ENCODE measurements at places on chromosomes 6 and 20.

DNA sequence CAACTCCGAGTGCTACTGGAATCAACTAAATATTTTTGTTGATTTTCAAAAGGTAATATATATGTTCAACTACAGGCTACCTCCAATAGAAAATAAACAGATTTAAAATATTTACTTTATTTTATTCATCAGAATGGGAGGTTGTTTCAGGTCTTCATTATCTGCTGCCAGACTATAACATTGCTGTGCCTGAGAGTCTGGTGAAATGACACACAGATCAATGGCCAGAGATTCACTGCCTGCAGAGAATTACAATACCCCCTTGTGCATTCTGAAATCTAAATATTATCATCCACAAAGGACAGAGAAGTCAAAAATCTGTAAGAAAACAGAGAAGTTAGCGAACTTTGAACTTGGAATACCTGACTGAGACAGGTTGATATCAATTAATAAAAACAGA is 667.8 kb upstream of the GJE1 start:
- no peak for DNase-seq

DNA sequence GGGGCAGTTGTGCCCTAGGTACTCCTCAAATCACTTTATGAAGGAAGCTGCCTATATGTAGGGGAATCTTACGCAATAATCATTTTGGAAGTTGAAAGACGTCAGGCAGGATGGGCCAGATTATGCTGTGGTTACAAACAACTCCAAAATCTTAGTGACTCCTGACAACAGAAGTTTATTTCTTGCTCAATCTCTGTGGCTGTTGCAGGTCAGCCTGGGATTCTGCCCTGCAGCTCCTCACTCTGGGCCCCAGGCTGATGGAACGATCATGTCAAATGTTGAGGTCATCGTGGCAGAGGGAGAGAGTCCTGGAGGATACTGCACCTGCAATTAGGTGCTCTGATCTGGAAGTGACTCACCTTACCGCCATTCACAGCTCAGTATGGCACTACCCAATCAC is 88.4 kb downstream of the ZDHHC14 start:
- DNase-seq, result no peak

GRCh38 chr6:167103041-167103891 is 19.6 kb upstream of the CCR6 start:
- no peak for DNase-seq

DNA sequence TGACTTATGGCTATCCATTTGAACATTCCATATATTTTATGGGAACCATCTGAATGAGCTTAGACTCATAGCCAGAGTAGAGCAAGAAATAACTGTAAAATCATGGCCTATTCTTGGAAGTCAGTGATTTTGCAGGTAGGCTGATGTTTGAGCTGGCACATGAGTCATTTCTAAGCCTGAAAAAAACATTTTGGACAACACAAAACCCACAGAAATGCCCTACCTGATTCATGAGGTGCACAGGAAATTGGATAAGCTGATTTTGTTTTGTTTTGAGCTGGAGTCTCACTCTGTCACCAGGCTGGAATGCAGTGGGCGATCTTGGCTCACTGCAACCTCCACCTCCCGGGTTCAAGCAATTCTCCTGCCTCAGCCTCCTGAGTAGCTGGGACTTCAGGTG is 443.0 kb downstream of the PKHD1 start:
- no peak for DNase-seq

DNA sequence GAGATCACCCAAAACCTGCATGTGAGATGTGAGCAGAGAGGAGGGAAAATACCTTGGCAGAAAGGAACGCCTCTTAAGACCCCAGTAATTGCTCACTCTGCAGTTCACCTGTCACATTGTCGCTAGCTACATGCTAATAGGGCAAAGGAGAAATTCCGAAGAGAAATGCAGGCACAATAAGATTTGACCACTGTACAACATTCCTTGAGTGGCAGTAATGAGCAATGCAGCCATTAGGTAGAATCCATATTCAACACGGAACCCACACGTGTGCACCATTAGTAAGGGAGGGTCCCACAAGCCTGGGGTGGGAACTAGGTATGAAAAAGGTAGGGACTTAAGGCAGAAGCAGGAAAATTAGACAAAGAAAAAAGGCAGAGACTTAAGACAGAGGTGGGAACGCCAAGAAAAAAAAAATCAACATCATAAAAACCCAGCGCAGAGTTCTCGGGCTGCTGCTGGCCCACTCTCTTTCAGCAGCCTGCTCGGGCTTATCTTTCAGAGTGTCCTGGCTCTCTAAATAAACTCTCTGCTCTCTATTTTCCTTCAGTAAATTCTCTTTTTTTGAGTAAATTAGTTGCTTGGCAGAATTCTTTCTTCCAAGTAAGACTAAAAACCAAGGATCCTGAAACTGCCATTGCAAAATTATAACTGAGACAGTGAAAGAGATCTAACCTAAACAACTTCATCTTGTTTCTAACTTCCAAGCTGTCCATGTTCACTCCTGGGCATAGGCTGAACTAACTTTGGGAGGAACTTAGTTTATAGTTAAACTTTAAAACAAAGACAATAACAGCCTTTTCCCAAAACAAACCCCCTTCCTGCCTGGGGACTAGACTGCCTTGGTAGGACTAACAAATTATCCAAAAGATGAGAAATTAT is 116.5 kb downstream of the CD24 start:
- no peak for DNase-seq

GRCh38 chr20:16191496-16191895 is 381.8 kb downstream of the KIF16B start:
- no peak for DNase-seq

DNA sequence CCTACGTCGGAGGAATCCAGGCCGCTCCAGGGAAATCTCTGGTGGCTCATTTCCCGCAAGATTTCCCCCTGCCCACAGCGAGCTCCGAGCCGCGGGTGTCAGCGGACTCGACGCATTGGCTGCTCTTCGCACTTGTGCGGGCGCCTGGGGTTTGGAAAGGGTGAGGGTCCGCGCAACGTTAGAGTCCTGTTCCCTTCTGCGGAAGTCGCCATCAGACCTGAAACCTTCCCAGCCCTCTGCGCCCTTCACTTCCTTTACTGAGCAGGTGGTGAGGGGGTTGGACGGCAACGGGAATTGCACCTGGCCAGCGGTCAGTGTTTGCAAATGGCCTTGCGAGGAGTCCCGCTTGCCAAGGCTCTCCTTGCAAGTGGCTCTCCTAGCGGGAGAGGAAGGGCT is 8.4 kb downstream of the PAX1 start:
- DNase-seq, result no peak

- no peak for DNase-seq
Measured at GRCh38 chr6:95318137-95318536, 259.2 kb upstream of the MANEA start.

DNA sequence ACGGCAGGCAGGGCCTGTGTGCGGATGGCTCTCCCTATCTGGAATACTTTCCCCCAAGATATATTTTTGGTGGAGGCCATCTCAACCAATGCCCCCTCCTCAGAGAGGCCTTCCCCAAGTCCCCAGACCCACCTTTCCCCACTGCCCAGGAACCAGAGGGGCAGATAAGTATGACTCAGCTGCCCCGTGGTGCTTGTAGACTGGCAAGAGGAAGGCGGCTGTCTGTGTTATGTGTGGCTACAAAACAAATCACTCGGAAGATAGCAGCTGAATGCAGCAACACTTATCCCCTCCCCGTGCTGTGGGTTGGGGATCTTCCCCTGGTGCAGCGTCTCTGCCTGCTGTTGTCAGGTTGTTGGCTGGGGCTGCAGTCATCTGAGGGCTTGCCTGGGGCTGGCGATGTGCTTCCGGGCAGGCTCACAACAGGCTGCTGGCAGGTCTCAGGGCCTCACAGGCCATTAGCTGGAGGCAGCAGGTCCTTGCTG is 7.1 kb downstream of the NPEPL1 start:
- no peak for DNase-seq

GRCh38 chr20:24741493-24742072 is 207.5 kb upstream of the CST7 start:
- DNase-seq, result no peak

- no peak for DNase-seq
Measured at GRCh38 chr6:35024551-35025054, 116.5 kb downstream of the TCP11 start.

DNA sequence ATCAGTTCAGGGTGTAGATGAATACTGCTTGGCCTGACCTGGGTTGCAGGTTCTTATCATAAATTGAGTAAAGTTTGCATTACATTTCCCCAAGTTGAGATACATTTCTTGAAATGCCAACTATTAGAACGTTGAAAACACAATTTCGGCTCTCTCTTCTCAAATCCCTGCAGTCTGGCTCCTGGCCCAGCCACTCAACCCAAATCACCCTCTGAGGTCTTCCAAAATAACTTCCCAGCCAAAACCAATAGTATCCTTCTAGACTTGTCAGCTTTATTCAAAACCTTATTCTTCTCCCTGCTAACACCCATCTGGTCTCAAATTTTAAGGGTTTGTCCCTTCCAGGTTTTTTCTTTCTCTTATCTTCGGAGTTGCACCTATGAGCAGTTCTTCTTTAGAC is 263.6 kb downstream of the EYA4 start:
- no peak for DNase-seq

DNA sequence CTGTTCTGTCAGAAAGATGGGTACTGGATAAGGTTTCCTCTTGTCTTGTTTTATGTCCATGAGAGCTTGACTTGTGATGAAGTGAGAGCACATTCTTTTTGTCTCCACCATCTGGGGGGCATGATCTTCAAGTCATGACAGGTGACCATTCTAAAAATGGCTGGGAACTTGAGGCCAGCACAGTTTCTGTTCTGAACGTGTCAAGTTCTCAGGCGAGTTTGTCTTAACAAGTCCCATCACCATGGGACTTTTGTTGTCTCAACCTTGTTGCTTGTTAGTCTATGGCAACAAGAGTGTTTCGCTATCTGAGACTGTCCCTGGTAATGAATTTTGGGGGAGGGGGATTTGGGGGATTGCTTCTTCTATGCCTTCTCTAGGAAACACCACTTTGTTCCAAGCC is 25.6 kb upstream of the ENPP4 start:
- no peak for DNase-seq

DNA sequence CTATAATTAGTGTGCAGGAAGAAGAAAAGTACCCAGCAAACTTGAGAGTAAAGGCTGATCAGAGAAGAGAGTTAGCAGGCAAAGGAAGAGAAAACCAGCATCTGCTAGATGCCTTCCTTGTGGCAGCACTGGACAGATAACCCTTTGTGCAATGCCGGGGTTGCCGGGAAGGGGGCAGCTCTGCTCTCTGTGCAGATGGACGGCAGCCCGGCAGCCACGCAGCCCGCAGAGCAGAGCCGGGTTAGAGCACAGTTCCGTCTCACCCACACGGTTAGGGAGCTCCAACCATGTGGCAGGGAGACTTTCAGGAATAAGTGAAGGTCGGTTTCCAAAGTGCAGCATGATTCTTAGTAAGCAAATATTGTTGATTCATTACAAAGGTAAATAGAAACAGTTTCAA is 80.0 kb upstream of the RPS6KA2 start:
- no peak for DNase-seq

- no peak for DNase-seq
Measured at GRCh38 chr6:113330636-113330946, 526.6 kb upstream of the MARCKS start.

DNA sequence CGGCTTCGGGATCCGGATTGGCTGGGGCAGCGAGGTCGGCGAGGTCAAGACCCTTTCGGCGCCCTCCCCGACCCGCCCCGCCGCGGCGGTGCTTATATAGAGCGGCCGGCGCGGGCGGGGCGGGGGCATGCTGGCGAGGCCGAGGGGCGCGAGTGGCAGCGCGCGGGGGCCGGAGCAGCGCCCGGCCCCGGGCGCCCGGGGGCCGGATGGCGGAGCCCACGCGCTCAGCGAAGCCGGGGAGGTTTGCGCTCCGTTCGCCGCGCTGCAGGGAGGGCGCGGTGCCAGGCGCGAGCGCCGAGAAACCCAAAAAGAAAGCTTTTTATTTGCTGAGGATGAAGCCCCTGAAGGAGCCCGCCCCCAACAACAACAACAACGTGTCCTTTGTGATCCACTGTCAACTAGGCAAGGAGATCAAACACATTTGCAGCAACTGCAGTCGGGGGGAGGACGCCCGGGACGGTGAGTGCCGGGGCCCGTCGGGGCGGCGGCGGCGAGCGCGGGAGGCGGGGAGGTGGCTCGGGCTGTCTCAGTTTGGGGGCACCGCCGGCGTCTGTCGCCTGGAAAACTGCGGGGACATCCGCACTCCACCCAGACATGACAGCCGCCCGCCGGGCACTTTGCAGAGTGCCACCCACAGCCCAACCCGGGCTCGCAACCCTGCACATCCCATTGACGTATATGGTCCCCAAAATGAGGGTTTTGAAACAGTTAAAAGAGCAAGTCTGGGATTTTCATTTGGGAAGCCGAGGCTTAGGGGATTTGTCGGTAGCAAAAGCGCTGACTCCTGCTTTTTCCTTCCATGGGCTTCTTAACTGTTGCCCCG is 297.3 kb downstream of the PHACTR1 start:
- DNase-seq, result no peak

GRCh38 chr6:51953246-51953645 is 134.2 kb downstream of the PKHD1 start:
- no peak for DNase-seq

DNA sequence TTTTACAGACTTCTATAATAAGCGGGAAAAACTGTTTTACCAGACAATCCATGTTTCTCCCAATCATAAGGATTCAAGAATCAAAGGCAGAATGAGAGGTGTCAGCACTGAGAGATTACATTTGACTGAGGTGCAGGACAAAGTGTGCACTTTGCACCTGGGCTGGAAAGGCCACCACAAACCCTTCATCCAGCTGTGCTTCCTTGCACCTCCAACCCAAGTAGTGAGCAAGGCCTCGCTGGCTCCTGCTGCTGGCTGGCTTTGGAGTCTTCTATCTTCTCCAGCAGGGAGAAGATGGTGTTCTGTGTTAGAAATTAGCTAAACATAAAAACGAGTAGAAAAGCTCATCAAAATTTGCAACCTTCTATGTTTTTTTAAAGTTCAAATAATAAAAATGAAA is 77.7 kb downstream of the CHD6 start:
- DNase-seq, result no peak

DNA sequence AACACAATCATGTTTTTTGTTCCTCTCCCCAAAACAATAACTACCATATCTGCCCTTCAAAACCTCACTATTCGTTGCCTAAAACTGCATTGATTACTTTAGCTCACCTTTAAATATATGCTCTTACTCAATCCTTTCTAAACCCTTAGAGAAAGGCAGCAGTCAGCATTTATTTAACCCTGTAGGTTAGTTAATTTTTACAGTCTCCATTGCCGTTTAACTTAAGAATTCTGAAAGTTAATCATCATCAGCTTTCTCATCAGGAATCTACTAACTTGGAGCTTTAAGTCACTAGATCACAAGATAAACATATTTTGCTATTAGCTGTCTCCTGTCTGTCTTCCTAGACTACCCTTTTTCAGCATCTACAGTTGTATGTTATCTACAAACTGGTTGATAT is 991.9 kb downstream of the EPHA7 start:
- DNase-seq, result no peak

DNA sequence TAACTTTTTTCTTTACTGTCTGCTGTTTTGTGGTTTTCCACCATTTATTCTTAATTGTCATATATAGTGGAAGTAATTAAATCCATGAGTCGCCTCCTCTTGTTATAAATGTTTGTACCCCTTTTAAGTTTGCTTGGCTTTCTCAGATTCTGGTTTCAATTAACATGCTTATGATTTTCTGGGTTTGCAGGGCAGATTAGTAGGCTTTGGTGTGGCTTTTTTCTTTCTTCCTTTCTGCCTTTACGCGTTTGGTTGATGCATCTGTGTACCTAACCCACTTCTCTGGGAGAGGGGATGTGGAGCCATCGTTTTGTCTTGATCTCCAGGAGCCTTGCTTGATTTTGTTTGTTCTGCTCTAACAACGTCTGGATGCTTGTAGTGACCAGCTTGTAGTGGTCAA is 100.4 kb downstream of the JARID2 start:
- DNase-seq, result no peak

Data from tibial nerve (tissue), 4 donors.